Progenitor cell of endocrine pancreas (in vitro differentiated cells): ENCODE measurements at places on chromosomes 3 and 15.

GRCh38 chr3:29408676-29409075, 127.8 kb downstream of the RBMS3 start:
- DNase-seq, result no peak

- DNase-seq, result no peak
These were observed 70.4 kb downstream of the THBS1 start for GRCh38 chr15:39651295-39651694.

- no peak for DNase-seq
These were observed 53.8 kb downstream of the UBE2E2 start for GRCh38 chr3:23256741-23257435.

GRCh38 chr3:13770170-13771169, 109.4 kb downstream of the WNT7A start:
- DNase-seq, result no peak

DNA sequence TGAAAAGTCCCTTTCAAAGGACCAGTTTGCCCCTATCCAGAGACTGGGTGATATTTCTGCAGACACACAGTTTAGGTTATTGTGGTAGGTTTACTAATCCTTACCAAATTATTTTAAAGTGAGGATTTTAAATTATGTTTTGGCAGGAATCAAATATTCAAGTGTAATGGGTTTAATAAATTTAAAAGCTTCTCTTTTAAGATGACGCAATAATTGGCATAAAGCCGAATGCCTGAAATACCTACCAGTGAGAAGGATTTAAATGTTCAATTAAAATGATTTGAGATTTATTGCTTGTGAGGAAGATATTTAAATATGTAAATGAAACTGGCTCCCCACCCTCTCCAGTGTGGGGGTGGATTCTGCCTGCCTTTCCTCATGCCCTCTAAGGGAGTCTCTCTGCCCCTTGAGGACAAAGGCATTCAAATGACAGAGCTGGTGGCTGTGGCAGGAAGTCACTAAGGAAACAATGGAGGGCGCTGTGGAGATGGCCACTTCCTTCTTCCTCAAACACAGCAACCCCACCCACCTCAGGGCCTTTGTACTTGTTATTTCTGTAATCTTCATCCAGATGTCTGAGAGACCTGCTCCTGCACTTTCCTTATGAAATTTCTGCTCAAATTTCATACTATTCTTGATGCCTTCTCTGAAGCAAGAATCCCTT, 131.7 kb downstream of the TNIK start:
- no peak for DNase-seq

GRCh38 chr3:184752361-184752760, 40.5 kb upstream of the MAGEF1 start:
- no peak for DNase-seq
